ENCODE measurements at places on chromosomes 6 and 20.

GRCh38 chr20:23059846-23060245 lies 10.4 kb upstream of the THBD start:
- DNase-seq, result no peak

DNA sequence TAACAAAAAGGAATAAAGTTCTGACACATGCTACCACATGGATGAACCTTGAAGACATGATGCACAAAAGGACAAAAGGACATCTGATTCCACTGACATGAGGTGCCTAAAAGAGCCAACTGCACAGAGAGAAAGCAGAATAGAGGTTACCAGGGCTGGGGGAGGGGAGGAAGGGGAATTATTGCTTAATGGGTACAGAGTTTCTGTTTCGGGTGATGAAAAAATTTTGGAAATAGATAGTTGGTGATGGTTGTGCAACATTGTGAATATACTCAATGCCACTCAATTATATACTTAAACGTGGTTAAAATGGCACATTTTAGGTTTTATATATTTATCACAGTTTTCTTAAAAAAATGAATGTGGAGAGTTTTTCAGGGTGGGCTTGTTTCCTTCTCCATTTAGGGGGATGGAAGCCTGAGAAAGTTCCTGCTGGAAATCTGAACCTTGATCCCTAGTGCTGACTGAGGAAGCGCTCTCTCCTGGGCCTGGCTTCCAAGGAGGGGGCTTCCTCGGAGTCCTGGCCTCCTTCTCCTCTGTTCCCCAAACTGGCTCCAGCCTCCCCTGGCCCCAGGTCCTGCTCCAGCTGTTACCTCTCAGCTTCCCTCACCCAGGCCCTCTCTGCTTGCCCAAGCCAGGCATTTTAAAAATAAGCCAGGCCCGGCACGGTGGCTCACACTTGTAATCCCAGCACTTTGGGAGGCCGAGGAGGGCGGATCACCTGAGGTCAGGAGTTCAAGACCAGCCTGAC lies 79.2 kb downstream of the NOL4L start:
- no peak for DNase-seq

DNA sequence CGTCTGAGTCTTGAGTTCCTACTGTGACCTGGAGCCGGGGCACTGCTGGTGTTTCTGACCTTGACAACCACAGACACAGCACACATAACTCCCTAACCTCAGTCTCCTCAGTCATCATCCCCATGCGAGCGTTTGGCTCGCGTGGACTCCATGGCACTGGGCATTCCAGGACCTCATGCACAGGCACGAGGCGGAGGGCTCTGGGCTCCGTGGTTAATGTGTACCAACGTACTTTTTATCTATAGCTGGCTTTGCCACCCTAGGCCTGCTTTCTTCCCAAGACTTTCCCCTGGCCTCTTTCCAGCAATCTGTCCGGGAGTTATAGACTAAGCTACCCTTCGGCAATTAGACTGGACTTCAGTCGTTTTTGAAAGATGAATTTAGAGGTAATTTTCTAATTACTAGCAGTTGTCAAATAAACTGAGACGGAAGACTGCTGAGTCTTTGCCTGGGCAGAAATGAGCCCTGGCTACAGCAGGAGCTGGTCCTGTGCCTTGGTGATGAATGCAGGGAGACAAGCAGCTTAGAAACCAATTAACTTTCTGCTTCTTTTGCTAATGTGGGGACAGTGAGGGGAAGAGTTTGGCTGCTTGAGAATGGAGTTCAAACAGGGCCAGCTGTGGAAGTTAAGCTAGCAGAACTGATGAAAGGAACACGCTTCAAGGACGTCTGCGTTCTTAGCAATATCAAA lies 16.1 kb upstream of the CTCFL start:
- DNase-seq, result no peak

GRCh38 chr20:51695574-51696303 lies 72.5 kb downstream of the ATP9A start:
- no peak for DNase-seq

DNA sequence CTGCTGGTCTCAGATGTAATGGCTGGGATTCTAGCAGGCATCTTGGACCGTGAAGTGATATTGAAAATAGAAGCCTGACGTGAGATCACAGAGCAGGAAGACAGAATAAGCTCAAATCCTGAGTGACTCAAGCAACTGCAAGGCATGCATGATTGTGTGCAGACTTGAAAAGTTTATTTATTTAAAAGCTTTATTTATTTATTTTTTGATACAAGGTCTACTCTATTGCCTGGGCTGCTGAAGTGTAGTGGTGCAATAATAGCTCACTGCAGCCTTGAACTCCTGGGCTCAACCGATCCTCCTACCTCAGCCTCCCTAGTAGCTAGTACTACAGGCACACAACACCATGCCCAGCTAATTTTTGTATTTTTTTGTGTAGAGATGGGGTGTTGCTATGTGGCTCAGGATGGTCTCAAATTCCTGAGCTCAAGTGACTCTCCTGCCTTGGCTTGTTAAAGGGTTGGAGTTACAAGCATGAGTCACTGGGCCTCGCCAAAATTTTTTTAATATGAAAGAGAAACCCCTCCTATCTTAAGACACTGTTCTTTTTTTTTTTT lies 40.1 kb upstream of the RNF144B start:
- DNase-seq, result no peak

GRCh38 chr6:43722920-43723545 lies 35.4 kb upstream of the MRPS18A start:
- no peak for DNase-seq

DNA sequence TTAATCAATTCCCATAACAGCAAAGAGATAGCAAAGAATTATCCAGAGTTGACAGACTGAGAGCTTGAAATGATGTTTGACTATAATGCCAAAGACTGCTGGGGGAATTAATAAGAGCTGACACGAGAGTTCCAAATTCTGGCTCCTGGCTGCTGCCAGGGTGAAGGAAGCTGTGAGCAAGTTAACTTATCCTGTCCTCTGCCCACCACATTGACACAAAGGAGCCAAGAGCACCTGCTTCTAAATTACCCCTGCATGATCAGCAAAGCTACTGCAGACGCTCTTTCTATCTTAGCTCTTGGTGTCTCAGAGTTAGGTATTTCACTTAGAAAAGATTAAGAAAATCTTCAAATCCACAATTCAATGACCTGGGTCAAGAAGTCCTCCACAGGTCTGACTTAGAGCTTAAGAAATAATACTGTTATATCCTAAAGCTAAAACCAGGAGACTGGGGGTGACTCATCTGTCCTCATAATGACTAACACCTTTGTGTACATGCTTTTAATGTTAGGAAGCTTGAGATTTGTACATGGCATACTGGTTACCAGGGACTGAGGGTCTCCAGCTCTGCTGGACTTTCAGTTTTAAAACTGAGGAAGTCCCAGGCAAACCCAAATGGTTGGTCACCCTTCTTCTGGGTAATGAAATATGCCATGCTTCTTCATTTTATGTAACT lies 13.2 kb upstream of the FRK start:
- no peak for DNase-seq

DNA sequence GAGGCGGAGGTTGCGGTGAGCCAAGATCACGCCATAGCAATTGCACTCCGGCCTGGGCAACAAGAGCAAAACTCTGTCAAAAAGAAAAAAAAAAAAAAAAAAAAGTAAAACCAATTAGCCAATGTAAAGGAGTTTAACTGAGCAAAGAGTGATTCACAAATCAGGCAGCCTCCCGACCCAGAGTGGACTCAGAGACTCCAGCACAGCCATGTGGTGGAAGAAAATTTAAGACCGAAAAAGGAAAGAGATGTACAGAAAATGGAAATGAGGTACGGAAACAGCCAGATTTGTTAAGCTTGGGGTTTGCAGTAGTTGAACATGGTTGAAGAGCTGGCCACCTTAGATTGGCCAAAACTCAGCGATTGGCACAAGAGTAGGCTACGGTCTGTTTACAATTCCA lies 51.4 kb downstream of the ERMARD start:
- no peak for DNase-seq

DNA sequence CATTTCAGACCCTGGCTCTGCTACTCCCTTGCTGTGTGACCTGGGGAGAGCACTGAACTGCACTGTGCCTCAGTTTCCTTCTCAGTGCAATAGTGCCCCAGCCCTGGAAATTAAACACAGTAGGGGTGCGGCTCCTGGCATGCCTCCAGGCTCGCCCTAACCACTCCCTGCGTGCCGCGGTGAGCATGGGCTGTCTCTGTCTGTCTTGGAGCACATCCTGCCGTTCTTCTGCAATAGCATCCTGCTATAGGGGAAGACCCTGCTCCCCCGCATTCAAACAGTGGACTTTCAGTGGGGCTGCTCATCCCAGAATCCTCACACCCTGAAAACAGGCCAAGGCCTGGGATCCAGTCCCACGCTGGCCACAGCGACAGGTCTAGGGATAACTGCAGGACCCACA lies 129.5 kb downstream of the FOXC1 start:
- DNase-seq, result no peak

DNA sequence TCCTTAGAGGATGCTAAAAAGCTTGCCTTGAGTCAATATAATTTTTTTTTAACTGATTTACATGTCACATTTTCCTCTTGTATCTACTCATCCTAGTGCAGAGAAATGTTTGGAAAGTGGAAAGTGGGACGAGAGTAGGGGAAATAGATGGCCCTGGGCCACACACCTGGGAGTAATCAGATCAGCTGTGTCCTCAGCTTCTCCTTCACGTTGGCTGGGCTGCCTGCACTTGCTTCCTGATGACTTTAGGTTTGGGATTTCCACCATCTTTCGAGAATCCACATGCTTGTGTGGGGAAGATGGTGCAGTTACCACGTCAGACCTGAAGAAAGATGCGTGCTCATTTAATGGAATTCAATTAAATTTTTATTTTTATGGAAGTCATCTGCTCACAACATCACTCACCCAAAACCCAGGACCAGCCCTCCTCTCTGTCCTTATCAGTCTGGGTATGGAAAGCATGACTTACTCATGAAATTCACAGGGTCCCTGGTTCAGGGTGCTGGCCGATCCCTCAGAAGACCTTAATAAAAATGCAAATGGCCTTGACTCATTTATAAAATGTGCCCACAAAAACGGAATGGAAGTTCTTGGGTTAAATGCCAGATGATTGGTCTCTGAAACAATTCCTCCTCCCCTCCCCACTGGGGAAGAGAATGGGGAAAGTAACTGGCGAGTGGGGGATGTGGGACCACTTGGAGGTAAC lies 74.5 kb upstream of the TIAM2 start:
- DNase-seq, result no peak

DNA sequence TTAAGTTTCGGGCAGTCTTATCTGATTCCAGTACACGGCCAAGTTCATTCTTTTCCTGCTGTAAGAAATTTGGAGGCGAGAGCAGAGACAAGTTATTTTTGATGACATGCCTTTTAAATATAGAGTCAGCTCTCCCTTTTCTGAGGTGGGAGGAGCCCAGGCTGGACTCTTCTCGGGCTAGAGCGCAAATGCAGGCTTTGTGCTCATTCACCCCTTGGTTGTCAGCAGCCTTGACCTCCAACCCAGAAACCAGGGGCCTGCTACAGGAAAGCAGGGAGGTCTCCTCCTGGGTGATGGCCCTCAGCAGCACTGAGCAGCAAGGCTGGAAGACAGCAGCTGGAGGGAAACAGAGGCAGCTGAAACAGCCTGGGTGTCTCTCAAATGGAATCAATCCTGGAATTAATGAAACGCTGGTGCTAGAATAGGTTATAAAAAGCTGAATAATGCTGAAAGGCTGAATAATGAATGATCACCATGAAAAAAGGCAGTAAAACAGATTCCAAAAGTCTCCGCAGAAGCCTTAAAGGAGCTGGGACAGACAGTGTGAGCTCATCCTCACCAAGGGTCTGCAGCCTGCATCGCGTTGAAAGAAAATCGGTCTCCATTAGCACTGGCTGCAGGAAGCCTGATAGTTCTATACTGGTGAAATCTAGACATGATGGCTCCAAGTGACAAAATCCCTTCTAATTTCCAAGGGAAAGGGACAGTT lies 28.2 kb upstream of the ECI2 start:
- no peak for DNase-seq

DNA sequence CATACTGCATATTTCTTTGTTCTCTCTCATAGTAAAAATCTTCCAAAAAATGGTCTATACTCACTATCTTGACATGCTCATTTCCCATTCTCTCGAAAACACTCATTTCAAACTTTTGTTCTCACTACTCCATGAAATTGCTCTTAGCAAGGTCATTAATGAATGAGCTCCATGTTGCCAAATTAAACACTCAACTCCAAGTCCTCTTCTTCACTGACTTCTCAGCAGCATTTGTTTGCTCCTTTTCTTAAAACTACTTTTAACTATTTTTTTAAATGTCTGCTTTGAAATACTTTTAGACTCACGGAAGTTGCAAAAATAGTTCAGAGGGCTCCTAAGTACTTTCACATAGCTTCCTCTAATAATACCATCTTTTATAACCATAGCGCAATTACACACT lies 274.0 kb upstream of the PREP start:
- DNase-seq, result no peak

DNA sequence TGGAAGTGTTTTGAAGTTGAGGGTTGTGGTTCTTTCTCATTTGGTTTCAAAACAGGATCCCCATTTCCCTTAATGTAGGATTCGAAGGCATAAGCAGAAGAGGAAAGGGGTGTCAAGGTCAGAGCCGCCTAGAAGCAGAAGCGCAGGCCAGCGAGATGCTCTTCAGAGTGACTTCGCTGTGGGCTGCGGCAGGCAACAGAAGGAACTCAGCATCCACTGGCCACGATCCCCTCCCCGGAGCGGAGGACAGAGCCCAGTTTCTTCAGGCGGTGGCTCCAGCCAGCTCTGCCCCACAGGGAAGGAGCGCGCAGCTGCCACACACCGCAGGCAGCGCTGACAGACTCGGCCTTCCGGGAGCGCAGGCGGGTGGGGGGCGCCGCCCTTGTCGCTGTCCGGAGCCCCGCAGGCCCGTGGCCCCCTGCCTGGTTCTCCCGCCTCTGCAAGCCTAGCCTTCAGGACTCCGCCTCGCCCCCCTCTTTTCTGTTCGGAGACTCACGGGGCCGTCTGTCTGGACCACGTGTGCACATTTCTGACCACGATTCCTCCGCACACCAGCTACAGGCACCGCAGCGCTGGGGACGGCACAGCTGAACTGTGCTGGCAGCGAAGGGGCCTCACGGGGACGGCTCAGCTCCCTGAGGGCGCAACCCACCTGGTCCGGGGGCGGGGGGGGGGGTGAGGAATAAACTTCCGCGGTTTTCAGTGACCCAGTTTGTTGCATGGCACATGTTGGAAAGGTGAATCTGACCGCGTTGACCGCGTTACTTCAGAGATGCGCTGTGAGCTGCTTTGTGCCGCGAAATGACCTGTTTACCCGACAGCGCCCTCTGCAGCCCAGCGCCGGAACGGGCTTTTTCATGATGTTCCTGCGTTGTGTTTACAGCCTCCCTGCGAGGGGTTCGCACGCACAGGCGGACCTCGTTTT lies 26.1 kb downstream of the TTLL2 start:
- peak; percentile 52 for DNase-seq

DNA sequence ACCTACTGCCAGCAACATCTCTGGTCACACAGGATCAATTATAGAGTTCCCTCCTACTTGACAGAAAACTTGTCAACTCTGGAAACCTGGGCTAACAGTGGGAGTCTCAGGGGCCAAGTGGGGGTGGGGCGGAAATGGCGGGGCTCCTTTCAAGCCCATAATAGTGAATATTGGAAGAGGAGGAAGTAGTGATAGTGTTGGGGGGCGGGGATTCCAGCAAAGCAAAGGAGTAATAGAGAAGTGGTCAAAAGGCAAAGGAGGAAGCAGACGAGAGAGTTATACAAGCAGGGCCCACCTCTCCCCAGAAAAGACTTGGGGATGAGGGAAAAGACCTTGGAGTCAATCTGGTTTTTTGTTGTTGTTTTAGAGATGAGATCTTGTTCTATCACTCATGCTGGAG lies 2.1 kb downstream of the DEF6 start:
- DNase-seq, result no peak

All from HCT116 (cell line).